T-helper 2 cell treated with Interferon-gamma antibody and Interleukin-4, amounts not matched to agents 100 ng/mL and 5 ng/mL, for 36 hours (primary cell): ENCODE measurements at places on chromosomes 16 and 17. TPM values are rescaled to one million over a fixed set of nuclear protein-coding genes. Genes with fewer than 3 reads are reported as not detected.

Gene PIRT
- not detected in 2 replicates for total RNA-seq

Gene LPO
- not detected in 2 replicates for total RNA-seq

Gene CCL17
- total RNA-seq, result not detected in 2 replicates

Gene PRCD
- total RNA-seq, result not detected in 2 replicates
